ENCODE measurements at places on chromosomes 3 and 15.

DNA sequence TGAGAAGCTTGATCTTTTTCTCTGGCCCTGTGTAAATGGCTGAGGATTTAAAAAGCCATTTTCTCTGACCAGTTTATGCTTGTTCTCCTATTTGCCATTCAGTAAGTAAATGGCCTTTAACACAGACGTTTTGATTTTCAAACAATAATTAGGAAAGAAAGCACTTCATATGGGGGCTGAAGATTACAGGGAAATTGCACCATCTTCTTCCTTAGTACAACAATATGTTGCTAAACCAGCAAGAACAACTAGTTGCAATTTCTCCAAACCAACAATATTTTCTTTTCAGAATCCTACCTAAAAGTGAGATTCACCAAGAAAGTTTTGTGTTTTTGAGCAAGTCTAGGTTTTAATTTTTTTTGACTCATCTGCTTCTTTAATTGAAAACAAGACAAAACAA, 80.5 kb upstream of the CCNL1 start:
- no peak for DNase-seq

DNA sequence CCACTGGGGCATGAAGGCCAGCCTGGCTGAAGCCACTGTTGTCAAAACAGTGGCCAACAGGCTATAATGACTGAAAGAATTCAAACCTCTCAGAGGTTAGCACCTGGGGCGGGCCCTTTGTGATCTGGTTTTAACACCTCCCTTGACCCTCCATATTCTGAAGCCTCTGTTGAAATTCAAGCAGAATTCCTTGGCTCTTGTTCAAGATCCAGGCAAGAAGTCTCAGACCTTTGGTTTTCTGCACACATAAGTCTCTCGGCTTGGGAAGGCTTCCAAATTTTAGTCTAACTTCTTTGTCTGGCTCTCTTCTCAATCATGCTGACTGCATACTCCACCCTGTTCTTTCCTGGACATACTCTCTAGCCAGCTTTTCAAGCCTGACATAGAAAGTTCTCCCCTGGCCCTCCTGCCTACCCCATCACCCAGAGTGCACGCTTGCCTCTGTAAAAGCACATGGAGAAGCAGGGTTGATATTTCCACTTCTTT, 144.5 kb downstream of the PDZRN3 start:
- DNase-seq: no peak

GRCh38 chr3:161848376-161848775, 351.8 kb downstream of the OTOL1 start:
- DNase-seq: no peak

GRCh38 chr15:40108061-40108854, 421 bp downstream of the BMF start:
- DNase-seq: no peak

- peak; percentile 24 for DNase-seq
Measured at GRCh38 chr3:71444028-71444860, 139.3 kb downstream of the FOXP1 start.

DNA sequence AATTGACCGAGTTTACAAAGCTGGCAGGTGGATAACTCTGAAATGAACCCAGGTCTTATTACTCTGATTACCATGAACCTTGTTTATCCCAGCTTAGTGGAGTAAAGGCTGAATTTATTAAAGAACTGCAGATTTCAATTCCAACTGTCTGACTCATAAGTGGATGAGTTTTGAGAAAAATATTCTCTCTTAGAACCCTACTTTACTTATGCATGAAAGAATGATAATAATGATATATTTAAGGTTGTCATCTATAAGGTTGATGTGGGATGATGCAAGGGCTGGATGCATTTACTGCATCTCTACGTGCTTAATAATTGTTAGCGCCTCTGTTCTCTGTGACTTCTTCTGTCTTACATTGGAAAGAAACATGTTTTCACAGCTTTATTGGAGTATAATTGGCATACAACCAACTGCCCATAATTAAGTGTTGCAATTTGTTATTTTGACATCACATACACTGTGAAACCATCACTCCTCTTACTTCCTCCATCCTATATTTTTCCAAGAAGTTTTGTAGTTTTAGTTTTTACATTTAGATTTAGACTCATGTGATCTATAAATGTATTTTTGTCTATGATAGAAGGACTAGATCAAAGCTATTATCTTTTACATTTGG, 771.2 kb upstream of the ARRDC4 start:
- DNase-seq: no peak

- DNase-seq: no peak
Measured at GRCh38 chr15:30978328-30978727, 13.1 kb downstream of the MTMR10 start.

DNA sequence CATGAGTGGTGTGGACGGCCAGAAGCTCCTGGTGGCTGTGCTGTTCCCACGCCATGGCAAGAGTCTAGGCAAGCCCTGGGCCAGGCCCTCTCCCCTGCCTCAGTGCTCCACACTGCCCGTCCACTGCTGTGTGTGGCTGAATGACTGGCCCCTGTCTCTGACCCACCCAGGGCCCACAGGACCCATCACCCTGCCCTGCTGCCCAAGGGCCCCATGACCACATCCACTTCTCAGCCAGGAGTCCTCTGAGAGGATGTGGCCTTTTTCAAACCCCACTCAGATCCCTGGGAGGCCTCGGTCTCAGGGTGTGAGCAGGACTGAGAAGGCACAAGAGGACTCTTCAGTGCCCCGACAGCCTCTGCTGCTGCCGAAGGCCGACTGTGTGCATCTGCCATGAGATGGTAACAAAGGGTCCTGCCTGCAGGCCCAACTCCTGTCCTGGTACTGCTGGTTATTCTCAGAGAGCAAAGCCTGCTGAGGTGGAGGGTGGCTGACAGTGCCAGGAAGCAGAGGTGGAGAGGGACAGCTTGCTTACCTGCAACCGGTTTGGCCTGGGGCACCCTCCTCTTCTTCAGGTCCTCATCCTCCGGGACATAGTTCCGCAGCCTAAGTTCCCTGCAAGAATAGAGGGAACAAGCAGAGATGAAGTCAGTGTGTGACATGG, 47.5 kb downstream of the PTH1R start:
- DNase-seq: no peak

- no peak for DNase-seq
Measured at GRCh38 chr3:15342246-15342645, 9.9 kb upstream of the SH3BP5 start.

- no peak for DNase-seq
Measured at GRCh38 chr15:30010746-30011145, 72.0 kb upstream of the GOLGA8J start.

DNA sequence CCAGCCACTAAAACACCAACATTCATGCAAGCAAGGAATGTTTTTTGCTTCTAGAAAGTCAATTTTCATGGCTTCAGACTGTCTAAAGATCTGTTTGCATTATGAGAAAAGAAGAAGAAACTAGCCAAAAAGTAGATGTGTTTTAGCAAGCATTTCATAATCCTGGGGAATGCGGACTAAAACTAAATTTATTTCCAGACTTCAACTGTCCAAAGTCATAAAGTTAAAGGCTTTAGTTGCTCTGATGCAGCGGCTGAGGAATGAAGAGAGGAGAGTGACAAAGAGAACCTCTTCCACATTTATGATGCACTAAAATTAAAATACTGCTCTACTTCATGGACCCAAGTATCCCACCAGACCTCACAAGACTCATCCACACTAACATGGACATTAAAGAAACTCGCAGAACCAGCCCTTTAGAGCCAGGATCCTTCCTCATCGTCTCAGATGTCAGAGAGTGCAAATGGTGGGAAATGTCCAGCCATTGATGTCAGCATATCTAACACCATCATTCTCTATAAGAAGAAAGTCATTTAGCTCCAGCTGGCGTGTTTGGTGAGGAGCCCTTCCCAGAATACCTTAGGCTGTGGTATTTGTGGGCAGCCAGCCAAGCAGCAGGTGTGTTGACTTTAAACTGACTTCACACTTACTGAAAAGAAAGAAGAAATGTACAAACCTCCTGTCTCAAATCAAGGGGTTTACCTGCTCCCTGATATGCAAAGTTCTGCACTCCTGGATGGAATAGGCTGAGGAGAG, 17.4 kb downstream of the FYCO1 start:
- DNase-seq: no peak

DNA sequence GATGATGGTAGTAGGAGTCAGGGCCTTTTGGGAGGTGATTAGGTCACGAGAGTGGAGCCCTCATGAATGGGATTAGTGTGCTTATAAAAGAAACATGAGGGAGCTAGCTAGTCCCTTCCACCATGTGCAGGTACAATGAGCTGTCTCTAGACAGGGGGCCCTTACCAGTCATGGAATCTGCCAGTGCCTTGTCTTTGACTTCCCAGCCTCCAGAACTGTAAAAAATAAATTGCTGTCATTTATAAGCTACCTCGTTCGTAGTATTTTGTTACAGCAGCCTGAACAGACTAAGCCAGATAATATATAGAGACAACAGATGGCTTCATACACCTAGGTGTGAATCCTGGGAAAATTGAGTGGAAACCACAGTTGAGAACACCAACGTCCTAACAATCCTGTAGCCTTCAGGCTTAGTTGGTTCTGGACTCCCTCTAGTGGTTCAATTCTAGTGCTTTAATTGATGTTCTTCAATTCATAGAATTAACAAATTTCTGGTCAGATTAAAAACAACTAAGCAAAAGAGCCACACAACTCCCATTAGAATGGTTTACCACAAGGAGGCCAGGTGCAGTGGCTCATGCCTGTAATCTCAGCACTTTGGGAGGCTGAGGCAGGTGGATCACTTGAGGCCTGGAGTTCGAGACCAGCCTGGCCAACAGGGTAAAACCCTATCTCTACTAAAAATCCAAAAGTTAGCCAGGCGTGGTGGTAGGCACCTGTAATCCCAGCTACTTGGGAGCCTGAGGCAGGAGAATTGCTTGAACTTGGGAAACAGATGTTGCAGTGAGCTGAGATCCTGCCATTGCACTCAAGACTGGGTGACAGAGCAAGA, 21.3 kb upstream of the GATM start:
- no peak for DNase-seq

DNA sequence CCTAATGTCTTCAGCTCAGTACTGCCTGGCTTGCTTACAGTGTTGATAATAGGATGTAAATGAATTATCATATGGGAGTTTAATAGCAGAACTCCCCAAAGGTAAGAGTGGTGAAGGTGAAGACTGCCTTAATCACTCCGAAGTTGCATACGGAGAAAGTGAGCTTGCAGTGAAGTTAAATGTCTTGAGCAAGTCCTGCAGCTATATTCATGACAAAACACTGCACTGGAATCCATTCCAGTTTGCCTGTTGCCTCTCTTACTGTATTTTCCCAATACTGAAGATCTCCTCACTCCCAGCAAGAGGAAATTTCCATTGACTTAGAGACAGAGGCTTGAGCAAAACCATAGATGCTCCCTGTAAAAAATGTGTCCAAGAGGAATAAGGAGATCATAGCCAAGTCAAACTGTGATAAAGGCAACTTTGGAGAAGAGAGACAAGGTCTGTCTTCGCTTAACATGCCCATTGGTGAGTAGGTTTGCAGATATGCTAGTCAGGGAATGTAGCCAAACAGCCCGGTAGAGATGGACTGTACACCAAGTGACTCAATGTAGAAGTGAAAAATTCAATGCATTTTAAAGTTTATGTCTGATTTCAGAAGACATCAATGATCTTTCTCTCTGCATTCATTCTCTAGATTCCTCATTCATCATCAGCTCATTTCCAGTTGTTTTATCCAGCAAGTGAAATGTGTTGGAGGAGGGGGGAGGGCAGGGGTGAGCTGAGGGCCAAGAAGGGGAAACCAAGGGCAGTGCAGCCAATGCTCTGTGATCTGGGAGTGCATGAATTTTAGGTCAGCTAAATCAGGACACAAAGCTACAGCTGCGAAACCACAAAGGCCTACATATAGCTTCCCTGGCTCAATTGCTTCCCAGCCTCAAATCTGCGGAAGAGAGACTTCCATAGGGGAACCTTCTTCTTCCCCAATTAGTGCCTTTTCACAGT, 667.1 kb upstream of the NR2F2 start:
- DNase-seq: no peak

GRCh38 chr15:98758224-98758623, 109.9 kb downstream of the IGF1R start:
- DNase-seq: no peak

- DNase-seq: no peak
Measured at GRCh38 chr3:127411083-127411727, 123.4 kb upstream of the PRR20G start.
